ENCODE measurements at places on chromosomes 13 and 19.

GRCh38 chr13:55653497-55653896 lies 1487.2 kb upstream of the PRR20A start:
- no peak for DNase-seq

DNA sequence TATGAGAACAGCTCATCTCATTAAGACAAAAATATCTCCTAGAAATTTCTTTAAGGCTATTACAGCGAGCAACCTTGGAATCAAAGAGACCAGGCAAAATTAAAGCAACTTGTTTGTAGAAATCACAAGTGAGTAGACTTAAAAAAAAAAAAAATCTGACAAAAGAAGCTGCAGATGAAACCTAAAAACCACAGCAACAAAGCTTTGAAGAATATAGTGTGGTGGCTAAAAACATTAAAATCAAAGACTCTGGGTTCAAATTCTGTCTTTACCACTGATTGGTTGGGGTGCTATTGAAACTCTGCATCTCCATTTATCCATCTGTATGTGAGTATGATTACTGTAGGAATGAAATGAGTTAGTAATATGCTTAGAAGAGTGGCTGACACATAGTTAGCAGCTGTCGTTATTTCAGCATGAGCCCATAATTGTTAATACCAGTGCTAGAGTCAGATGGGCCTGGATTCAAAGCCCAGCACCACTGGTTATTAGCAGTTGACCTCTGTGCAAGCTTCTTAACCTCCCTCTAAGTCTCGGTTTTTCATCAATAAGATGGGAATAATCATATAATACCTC lies 157.6 kb downstream of the FOXO1 start:
- DNase-seq = no peak

DNA sequence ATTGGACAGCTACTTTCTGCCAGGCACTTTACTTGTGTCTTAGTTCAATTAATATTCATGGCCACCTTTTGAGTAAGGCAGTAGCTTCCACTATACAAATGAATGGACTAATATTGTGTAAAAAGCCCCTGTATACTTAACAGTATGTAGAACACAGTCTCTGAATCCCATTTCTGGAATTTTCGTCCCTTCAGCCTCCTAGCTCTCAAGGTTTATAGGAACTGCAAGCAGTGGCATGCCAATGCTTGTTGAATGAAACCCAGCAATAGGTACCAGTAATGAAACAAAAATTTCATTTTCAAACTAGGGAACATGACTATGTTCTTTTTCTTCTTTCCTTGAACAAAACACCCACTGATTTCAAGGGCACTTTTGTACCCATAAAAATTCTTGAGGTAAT lies 361.6 kb downstream of the TDRD3 start:
- no peak for DNase-seq

GRCh38 chr13:113827021-113827420 lies 36.9 kb downstream of the GAS6 start:
- DNase-seq = no peak

DNA sequence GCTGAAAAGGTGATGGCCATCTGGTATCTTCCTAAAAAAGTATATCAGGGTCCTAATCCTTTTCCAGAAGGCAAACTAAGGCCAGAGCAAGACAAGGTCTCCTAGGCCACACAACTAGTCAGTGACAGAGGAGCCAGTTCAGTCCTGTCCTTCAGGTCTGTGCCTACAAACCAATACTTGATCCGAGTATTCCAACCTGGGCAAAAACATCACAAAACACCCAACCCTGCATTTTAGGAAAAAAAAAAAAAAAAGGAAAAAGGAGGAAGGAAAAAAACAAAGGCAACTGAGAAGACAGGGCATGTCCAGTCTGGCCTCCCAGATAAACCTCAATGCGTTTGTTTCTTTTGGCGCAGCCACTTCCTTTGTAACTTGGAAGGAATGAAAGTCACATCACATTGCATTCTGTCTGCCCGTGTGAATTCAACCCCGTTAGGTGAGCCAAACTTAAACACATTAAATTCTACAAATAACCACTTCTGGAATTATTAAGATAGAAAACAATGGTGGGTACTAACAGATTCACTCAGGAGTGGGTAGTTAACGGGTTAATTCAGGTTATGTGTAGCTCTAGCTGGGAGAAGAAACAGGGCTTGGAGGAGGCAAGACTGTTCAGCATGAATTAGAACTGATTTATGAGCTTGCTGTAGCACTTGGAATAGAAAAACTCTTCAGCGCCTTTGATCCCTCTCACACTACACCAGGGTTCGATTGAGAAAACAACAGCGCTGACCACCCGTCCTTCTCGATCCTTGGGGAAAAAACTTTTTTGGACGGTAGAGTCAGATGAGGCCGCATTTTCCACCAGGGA lies 43.0 kb upstream of the HNRNPA1L2 start:
- no peak for DNase-seq

GRCh38 chr19:543910-544608 lies at the start of gene GZMM:
TSS of gene GZMM (plus strand) at chr19:544053. CDS start at chr19:544072, 19 bp downstream.
- DNase-seq = peak; percentile 35

GRCh38 chr19:2793577-2793976 lies 8.3 kb downstream of the THOP1 start:
- DNase-seq = no peak

GRCh38 chr13:98295371-98295770 lies 118.3 kb upstream of the RNF113B start:
- DNase-seq = no peak

DNA sequence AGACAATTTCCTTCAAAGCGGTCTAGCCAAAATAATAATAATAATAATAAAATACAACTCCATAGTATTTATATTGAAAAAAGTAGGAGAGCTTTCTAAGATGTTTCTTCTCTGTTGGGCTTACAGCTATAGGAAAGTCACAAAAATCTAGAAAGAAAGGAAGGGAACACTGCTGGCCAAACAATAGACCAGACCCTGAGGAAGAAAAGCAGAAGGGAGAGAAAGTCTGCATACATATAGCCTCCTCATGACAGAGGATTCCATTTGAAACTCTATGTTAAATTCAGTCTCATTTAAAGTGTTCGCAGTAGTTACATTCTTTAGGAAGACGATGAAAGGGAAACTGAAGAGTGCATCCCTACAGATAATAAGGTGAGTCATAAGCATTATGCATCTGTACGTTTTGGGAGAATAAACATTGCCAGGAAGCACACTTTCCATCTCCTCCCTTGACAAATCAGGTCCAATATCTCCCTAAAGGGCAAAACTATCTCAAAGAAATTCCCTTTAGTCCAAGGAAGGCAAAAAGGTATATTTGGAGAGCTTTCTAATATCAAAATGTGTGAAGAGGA lies 86.5 kb downstream of the PCDH9 start:
- no peak for DNase-seq

GRCh38 chr13:112366907-112367646 lies 9.1 kb upstream of the SPACA7 start:
- no peak for DNase-seq

- DNase-seq = peak; percentile 11
Observed at GRCh38 chr19:53158119-53158656, 665 bp downstream of the ZNF347 start.

GRCh38 chr13:53144826-53145225 lies 116.2 kb downstream of the OLFM4 start:
- DNase-seq = no peak

- DNase-seq = no peak
Observed at GRCh38 chr13:30313311-30313710, 6.0 kb upstream of the KATNAL1 start.

DNA sequence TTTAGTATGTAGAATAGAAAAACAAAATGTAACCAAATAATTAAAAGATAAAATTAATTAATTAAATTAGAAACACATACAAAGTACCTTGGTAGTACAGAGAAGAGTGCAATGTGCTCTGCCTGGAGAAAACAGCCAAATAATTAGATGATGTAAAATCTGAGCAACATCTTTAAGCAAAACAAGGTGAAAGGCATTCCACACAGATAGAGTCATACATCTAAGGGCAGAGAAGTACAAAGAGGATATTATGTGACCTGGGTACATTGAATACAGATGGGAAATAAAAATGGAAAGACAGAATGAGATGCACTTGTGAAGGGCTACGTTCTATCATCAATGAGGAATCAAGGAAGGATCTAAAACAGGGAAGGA lies 25.2 kb upstream of the FNDC3A start:
- DNase-seq = no peak

GRCh38 chr13:109707742-109708617 lies 78.4 kb downstream of the IRS2 start:
- DNase-seq = no peak

DNA sequence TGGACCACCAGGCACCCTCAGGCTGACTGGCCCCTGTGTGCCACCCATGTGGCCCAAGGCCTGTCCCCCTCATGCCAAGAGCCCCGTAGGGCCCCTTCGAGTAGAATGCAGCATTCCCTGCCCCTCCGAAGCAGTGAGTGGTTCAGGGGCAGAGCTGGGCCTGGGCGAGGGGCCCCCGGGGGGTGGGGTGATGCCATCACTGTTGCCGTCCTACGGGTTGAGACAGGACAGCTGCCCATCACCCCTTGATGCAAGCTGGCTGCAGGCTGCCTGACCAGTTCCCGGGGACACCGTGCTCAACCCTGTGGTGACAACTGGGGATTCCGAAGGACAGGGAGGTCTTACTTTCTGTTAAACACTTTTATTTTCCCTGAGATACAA lies 4.7 kb downstream of the SBNO2 start:
- DNase-seq = no peak

GRCh38 chr19:2461751-2462634 lies 5.2 kb upstream of the LMNB2 start:
- DNase-seq = no peak

- no peak for DNase-seq
Observed at GRCh38 chr13:39257642-39258041, 219.4 kb downstream of the NHLRC3 start.

- no peak for DNase-seq
Observed at GRCh38 chr13:114016321-114017027, 42.6 kb upstream of the C13orf46 start.

DNA sequence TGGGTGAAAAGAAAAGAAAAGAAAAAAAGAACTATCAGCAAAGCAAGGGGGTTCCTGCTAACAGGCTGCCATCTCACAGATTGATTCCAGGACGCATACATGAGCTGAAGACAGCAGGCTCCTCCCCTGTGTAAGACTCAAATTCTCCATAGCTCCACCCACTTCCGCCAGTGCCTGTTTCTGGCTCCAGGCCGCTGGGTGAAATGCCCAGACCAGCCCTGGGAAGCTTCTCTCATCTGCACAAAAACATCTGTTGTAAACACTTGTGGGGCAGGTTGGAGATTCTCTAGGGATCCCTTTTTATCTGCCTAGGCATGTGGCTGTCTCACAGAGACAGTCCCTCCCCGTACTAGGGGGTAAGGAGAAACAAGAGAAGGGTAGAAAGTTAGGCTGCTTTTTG lies 1054.4 kb upstream of the SPRY2 start:
- DNase-seq = no peak

GRCh38 chr13:98512774-98513665 lies 63.9 kb downstream of the STK24 start:
- no peak for DNase-seq

DNA sequence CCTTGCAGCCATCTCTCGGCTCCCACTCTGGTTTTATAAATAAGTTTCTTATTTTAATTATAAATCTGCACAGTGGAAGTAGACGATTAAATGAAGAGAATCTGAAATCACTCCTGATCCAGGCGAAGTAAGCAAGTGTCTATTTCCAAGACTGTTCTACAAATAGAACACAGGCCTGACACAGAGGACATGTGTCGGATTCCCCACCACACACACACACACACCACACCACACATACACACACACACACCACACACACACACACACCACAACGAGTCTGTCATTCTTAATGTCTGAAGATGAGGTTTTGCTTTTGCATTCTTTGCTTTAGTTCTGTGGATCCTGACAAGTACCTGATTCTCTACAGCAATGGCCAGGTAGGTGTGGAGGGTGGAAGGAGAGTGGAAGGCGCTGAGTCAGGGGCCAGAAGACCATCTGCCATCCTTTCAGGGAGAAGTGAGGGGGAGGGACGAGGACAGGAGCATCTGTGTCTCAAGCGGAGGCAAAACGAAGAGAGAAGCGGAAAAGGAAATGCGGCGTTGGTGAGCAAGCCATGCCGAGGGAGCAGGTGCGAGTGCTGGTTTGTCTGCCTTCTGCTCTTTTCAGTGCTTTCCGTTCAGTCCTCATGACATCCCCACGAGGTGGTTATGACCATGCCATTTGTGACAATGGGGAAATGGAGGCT lies 110.2 kb downstream of the TEX26 start:
- no peak for DNase-seq

All from stimulated activated CD4-positive, alpha-beta T cell treated with anti-CD3 and anti-CD28 coated beads, TNF-alpha, amount 100 ng/mL, for 24 hours (primary cell).